ENCODE measurements at places on chromosomes 2 and 18. TPM values are rescaled to one million over a fixed set of nuclear protein-coding genes. Genes with fewer than 3 reads are reported as not detected.

The ABCB11 gene
- 0.10 TPM for polyA plus RNA-seq

The SNTG2 gene
- 3.2 TPM for polyA plus RNA-seq

The KCNE4 gene
- 16.9 TPM for polyA plus RNA-seq

The IL36B gene
- not detected for polyA plus RNA-seq

The TWIST2 gene
- polyA plus RNA-seq = 2.4 TPM

The HOXD13 gene
- polyA plus RNA-seq = 0.20 TPM

The MAP2 gene
- 42.7 TPM for polyA plus RNA-seq

The RAB6C gene
- polyA plus RNA-seq = 0.75 TPM

The TAF1B gene
- polyA plus RNA-seq = 38.7 TPM

The FAM124B gene
- polyA plus RNA-seq = 2.6 TPM

GRCh38 chr2:38099099-38100028 is 23.4 kb upstream of the CYP1B1 start:
- DNase-seq = peak; percentile 48

GRCh38 chr2:187541086-187542085 is 12.8 kb downstream of the TFPI start:
- DNase-seq = no peak

GRCh38 chr18:49119401-49119800 is 168.6 kb upstream of the SMAD7 start:
- DNase-seq = no peak

DNA sequence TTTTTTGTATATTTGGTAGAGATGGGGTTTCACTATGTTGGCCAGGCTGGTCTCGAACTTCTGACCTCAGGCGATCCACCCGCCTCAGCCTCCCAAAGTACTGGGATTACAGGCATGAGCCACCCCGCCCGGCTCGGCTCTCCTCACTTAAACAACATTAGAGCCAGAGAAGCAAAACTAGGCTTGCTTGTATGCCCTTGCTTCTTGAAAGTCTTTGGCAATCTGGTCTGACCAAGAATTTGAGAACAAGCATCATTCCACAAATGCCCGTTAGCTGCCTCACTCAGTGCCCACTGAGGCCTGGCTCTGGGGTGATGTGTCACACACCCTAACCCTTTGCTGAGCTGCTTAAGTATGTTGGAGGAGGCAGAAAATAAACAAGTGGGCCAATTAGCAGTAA is 33.5 kb downstream of the SOWAHC start:
- DNase-seq = no peak

- no peak for DNase-seq
These were observed 11.9 kb upstream of the APCDD1 start for GRCh38 chr18:10442551-10442971.

- peak; percentile 19 for DNase-seq
These were observed 15.9 kb upstream of the TXNDC2 start for GRCh38 chr18:9869715-9870430.

DNA sequence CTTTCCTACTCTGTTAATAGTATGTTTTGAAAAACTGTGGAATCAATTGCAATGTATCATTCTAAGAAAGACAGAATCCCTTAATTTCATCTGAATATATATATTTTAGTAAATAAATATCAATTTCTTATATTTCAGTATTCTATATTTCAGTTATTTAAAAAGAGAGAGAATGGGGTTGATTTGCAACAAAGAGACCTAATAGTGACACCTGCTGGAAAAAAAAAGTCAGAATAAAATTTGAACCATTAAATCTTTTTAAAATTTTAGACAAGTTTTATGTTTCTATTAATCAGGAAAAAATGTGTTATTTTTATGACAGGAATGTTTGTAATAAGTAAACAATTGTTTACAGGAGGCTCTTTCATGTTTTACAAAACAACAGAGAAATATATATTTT is 20.7 kb upstream of the CCNT2 start:
- no peak for DNase-seq

DNA sequence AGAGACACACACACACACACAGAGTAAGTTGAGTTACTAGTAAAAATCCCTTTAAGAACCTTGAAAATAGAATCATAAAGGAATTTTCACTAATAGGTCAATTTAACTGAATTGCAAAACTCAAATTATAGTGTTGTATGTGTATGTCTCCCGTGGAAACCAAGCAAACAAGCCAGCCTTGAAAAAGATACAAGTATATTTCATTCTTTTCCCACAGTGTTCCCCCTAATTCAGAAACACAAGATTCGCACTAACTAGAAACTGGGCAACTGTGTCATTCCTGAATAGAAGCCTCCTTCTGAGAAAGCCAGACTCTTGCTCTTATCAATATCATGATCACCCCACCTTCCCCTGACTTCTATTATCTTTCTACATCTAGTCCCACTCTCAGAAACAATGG is 229.5 kb downstream of the PIEZO2 start:
- DNase-seq = no peak

- DNase-seq = peak; percentile 8
These were observed 31.5 kb downstream of the ACVR1C start for GRCh38 chr2:157596992-157597681.

DNA sequence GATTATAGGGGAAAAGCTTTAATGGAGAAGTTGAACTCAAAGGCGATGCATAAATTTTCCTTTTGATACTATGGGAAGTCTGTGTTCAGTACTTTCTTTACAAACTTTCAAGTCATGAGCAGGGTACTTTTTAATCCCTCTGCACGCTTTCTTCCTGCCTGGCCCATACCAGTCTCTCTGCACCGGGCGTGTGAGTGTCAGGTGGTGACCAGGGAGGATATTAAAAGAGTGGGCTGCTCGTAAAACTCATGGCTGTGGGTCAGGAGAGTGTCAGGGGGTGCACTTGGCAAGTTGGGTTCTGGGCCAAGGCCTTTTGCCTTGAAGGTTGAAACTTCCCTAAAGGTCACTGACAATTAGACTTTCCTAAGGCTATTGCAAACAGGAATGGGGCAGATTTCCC is 367.8 kb downstream of the GPD2 start:
- DNase-seq = no peak

DNA sequence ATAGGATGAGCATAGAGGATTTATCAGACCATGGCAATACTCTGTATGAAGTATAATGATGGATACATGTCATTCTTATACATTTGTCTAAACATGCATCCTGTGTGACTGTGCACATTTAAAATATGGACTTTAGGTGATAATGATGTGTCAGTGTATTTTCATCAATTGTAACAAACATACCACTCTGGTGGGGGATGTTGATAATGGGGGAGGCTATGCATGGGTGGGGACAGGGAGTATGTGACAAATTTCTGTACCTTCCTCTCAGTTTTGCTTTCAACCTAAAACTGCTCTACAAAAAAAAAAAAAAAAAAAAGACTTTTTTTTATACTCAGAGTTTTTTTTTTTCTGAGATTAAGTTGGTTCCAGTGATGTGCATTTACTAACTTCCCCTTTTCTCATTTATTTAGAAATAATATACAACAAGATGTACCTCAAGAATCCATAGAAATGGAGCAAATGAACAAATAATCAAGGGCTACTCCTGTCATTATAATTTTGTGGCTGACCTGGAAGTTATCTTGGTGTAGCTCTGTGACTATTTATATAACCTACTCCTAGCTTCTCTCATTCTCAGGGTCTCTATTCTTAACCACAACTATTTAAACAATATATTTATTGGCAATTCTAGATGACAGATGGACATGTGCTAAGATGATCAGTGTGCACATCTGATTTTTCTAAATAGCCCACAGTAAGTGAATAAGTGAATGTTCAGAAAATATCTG is 108.9 kb upstream of the ITGA4 start:
- no peak for DNase-seq

DNA sequence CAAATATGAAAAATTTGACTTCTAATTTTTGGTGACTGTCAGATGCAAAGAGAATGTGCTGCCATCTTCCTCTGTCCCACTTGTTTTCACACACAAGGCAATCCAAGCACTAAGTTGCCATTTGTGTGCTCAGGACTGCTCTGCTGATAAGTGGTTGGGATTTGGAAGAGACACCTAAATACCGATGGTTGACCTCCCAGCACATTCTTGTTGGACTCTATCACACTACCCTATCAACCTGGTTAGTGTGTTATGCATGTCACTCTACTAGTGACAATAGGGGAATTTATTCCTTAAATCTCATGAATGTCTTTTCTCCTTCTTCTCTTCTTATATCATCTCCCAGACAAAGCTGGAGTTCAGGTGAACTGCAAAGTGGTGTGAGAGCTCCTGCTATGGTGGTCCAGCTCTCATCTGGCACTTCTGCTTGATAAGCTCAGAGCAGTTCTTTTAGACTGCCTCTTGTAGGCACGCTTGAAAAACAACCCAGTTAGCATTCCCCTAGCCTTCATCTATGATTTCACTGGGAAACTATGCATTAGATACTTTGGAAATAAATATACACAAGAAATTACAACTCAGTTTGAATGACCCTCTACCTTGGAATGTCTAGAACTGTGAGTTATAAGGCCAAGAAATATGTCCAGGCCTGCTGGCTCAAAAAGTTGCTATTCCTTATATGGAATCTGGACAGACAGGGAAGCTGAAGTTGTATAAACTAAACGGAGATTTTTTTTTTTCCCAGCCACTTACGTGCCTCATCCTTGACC is 404.8 kb downstream of the MEIS1 start:
- DNase-seq = no peak

DNA sequence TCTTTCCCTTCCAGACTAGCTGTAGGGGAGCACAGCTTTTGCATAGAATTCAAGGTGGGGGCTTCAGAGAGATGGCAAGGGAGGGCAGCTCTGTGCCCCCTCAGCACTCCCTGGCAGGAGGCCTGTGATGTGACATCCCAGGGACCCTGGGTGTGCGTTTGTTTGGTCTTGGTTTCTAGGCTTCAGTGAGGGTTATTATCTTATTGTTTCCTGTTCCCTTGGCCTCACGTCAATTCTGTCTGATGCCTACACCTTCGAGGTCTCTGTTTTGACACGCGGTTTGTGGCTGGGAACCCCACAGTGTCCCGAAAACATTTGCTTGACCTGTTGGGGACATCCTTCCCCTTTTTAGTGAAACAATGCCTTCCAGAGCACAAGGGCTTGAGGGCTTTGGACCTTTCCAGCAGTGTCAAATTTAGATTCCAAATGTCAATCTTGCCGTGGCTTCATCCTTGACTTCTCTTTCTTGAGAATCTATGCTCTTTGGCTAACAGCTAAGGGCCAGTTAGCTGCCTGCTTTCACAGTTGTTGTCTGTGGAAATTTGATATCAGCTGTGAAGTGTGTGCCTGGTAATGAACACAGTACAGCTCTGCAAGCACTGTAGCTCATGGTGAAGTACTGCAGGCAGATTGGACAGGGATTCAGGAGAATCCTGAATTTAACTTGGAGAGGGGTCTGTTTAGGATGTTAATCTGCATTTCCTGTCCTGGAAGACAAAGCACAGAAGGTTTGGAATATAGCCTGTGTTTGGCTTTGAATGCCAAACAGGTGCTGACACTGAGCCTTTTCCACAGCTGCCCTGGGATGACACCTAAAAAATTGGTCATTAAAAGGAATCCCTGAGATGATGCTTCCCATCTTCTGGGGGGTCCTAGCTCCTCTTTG is 108.2 kb upstream of the CXCR4 start:
- no peak for DNase-seq

- DNase-seq = peak; percentile 73
These were observed 2.1 kb downstream of the GULP1 start for GRCh38 chr2:188293601-188294351.

- no peak for DNase-seq
These were observed 144.7 kb upstream of the NFATC1 start for GRCh38 chr18:79251021-79251420.

- no peak for DNase-seq
These were observed 89.7 kb upstream of the RNF152 start for GRCh38 chr18:61982475-61982874.

- DNase-seq = no peak
These were observed 182.4 kb upstream of the ARL4C start for GRCh38 chr2:234679301-234679740.

GRCh38 chr2:206855585-206856433 is 83.5 kb upstream of the CPO start:
- no peak for DNase-seq

- DNase-seq = no peak
These were observed 53.3 kb downstream of the PIKFYVE start for GRCh38 chr2:208319391-208319790.

- no peak for DNase-seq
These were observed 110.3 kb downstream of the RAB3GAP1 start for GRCh38 chr2:135162377-135162776.

DNA sequence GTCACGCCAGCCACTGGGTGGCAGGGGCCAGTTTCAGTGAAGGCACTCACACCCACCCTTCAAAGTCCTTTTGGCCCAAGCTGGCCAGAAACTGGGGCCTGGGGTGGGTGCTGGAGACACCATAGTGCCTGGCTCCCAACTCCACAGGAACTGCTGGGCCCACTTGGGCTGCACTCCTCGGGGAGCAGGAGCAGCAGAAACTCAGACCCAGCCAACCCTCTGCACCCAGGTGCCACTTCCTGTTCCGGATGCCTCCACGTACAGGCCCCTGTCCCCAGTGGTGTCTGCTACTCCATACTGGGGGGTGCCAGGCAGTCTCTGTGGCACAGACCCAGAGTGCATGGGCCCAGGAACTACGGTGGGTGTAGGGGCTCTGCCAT is 42.5 kb upstream of the ZNF519 start:
- no peak for DNase-seq

- DNase-seq = no peak
These were observed 18.7 kb downstream of the SS18 start for GRCh38 chr18:26071725-26072124.

DNA sequence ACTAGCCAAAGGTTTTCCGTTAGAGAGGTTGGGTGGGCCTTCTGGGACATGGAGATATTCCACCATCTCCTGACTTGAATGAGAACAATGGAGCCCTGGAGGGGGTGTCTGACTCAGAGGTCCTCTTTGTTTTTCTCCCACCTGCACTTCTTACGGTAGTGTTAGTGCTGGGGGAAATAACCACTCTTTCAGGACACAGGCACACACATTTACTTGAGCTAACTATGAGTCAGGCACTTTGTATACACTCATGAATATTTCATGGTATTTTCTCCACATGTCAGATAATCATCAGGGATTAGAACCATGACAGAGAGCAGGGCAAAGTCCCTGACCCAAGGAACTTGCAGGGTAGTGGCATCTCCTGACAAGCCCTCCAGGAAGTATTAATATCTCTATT is 439.1 kb downstream of the TSN start:
- DNase-seq = no peak

DNA sequence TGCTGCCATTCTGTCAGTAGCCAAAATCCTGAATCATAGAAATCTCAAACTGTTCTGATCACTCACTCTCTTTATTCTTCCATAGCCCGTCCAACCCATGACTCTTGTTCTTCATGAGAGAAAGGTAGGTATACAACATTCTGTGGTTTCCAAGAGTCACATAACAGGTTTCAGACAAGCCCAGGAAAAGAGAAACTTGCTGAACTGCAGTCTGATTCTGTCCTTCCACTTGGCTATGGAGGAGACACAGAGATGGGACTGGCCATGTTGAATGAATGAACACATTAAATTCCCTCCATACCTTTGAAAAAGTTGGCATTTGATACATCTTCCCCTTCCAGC is 880.2 kb upstream of the CELF4 start:
- no peak for DNase-seq

DNA sequence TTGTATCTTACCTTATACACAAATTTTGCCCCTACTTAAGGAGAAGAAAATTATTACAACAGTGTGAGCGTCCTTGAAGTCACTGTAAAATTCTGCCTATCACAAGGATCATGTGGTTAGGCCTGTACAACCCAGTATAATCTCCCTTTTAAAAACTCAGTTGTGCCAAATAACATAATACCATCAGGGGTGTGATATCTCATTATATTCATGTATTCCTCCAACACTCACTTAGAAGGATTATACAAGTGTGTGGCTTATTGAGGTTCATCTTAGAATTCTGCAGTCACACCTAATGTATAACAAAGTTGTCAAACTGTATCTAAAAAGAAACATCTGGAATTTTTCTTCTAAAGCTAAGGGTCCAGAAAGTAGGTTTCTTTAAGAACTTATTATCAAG is 998.8 kb upstream of the LRRTM1 start:
- DNase-seq = no peak

GRCh38 chr2:69572641-69573040 is 70.9 kb downstream of the AAK1 start:
- no peak for DNase-seq
